Kidney (tissue), 22 donors: ENCODE measurements at places on chromosomes 4 and X. TPM values are rescaled to one million over a fixed set of nuclear protein-coding genes. Genes with fewer than 3 reads are reported as not detected.
A peak's percentile ranks its signal among the peaks of the same experiment; 100 is the strongest.

CLDN24 gene
- not detected for polyA plus RNA-seq

DNA sequence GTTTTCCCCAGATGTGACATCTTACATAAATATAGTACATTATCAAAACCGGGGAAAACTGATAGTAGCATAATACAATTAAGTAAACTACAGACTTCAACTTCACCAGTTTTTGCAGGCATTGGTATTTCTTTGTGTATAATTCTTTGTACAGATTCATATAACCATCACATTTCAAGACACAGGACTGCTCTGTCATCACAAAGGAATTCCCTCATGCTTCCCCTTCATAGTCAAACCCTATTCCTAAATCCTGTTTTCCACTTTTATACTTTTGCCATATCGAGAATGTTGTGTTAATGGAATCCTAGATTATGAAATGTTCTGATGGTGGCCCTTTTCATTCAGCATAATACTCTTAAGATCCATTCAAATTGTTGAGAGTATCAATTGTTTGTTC lies 36.0 kb downstream of the STIM2 start:
- no peak for DNase-seq

WDFY3 gene
- 9.4 TPM for polyA plus RNA-seq

- DNase-seq = no peak
Observed at GRCh38 chr4:89311433-89311832, 3.8 kb upstream of the GPRIN3 start.

SUPT20HL1 gene
- polyA plus RNA-seq = not detected

BRS3 gene
- not detected for polyA plus RNA-seq

RXFP1 gene
- 1.7 TPM for polyA plus RNA-seq

MAGEB10 gene
- not detected for polyA plus RNA-seq

H2BW1 gene
- polyA plus RNA-seq = not detected

DNA sequence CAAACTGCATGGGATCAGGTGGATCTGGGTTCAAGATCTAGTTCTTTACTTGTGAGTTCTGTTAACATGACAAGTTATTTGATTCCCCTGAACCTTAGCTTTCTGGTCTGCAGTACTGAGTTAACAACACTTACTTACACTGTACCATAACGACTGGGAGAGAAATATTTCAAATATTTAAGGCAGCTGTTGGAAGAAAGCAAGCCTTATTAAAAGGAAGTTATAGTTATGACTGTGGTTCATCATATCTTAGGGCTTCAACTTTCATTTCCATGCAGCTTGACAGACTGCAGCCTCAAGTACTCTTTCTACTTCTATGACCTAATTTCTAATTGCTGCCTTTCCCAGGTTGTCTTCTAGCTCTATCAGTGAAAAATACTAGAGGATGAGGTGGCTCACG lies 40.0 kb upstream of the PDGFRA start:
- DNase-seq = no peak

GRCh38 chr4:185638548-185639301 lies 103.4 kb upstream of the PDLIM3 start:
- DNase-seq = no peak

DNA sequence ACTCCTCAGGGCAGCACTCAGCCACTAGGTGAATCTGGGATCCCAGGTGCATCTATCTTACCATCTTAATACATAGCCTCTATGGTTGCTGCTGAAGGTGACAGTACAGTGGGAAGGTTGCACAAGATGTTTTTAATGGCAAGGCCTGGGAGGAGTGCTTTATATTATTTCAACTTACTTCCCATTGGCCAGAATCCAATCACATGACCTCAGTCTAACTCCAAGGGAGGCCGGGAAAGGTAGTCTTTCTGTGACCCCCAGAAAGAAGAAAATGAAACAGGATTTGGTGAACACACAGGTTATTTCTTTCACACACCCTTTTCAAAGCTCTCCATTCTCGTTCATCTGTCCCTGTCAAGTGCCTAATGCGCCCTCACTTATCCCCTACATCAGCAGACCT lies 189.1 kb upstream of the ATP6AP2 start:
- no peak for DNase-seq

- DNase-seq = no peak
Observed at GRCh38 chr4:10289538-10289906, 167.7 kb downstream of the ZNF518B start.

HTR2C gene
- polyA plus RNA-seq = not detected

- no peak for DNase-seq
Observed at GRCh38 chr4:114384629-114385028, 214.0 kb upstream of the UGT8 start.

DNA sequence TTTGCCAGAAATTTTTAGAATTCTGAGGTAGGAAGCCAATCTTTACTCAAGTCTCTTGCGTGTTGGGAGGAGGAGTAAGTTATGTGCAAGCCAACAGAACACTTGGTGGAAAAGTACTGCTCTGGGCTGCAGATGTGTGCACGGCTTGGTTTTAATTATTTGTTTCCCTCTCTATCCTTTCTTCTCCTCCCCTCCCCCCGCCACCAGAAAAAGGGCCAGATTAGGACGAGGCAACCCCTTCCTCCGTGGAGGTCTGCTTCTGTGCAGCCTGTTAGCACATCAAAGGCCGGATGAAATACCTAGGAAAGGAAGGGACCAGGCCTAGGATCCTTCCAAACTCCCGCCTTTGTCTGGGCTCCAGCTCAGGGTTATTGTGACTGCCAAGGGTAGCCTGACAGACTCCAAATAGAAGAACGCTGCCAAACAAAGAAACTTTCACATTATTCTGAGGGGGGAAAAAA lies 1.0 kb upstream of the PGRMC1 start:
- DNase-seq = no peak

DNA sequence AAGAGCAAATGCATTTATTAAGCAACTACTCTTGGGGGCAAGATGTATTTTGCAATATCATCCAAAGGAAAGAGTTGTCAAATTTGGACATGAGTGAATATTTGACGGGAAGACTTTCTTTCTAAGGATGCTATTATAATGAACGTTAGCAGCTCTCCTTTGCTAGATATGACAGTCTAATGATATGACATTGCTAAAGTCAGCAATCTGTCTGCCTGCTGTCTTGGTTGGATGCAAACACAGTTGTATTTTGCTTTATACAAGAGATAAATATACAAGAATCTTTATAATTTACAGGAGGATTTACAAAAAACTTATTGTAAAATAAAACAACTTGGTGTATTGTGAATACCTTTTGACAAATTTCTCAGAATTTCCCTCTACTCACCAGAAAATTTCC lies 37.5 kb downstream of the MAGEC1 start:
- DNase-seq = no peak

- DNase-seq = no peak
Observed at GRCh38 chr4:168162604-168163003, 70.3 kb downstream of the ANXA10 start.

GRCh38 chr4:144611850-144612249 lies 34.1 kb upstream of the HHIP start:
- DNase-seq = no peak

GRCh38 chr4:87669373-87669772 lies 19.3 kb downstream of the DMP1 start:
- no peak for DNase-seq

- no peak for DNase-seq
Observed at GRCh38 chrX:103586314-103586646, 965 bp downstream of the TCEAL4 start.

PPEF2 gene
- not detected for polyA plus RNA-seq

NHS gene
- 3.1 TPM for polyA plus RNA-seq

USP46 gene
- polyA plus RNA-seq = 8.2 TPM

GRCh38 chr4:28259951-28260350 lies 1399.3 kb downstream of the STIM2 start:
- DNase-seq = no peak

CT55 gene
- not detected for polyA plus RNA-seq

DNA sequence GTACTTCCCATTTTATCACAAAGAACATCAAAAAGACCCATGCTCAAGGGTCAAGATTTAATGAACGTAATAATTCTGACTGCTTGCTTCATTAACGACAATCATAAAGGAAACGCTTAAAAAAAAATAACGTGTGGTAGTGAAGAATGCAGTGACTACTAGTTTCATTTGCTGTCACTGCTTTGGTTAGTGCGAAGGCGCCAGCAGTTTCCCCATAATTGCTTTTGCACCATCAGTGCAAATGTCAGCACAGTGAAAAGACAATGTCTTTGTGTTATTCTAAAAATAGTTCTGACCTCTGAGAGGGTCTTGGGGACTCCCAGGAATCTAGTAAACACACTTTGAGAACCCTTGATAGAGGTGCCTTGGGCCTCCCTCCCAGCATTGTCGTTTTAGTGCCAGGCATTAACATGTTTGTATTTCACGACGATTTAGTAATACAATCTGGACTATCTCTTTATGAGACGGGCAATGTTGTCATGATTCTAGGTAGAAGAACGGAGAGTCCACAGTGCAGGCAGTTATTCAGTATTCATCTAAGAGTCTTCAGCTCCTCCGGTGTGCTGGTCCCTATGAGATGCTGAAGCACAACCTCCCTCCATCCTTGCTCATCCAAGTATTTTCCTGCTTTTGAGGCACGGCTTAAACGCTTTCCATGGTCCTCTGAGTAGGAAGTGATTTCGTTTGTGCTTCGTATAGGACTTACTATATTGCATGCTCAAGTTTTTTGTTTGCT lies 71.0 kb downstream of the AFF1 start:
- DNase-seq = peak; percentile 58

CXCR3 gene
- polyA plus RNA-seq = 0.24 TPM

TEX11 gene
- not detected for polyA plus RNA-seq

MTNR1A gene
- polyA plus RNA-seq = not detected

- no peak for DNase-seq
Observed at GRCh38 chr4:155179216-155179615, 29.2 kb upstream of the NPY2R start.
